ENCODE measurements at places on chromosomes 11 and 22.

- peak; percentile 70 for DNase-seq
Observed at GRCh38 chr11:28697920-28698827, 590.0 kb downstream of the METTL15 start.

DNA sequence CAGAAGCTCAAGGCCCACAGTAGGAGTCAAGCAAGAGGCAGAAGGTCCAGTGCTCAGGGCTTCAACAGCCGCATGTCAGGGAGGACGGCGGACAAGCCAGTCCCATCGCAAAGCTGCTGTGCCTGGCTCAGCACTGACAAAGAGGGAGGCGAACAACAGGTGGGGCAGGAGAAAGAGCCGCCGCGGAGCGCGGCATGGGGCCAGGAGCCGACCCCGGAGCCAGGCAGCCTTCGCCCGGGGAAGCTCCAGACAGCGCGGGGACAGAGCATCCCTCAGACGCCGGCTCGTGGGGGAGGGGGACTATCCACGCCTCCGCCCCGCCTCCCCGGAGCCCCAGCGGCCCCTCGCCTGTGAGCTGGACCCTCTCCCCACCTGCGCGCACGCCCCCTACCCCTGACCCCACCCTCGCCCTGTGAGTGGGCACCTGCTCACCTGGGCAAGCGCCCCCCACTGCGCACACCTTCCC is 369 bp downstream of the DHCR7 start:
- no peak for DNase-seq

DNA sequence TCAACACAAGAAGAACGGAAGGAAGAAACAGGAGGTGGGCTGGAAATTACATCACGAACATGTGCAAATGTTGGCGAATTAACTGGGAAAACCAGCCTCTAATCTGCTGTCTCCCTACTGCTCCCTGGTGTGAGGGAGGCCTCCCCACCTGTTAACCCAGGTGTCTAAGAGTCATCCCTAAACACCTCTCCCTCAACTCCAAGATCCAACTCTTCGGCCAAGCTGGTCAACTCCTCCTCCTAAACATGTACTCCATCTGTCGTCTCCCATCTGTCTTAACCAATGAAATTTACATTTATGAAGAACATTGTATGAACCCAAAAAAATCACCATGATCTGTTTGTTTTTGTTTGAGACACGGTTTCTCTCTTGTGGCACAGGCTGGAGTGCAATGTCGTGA is 154.2 kb downstream of the LARGE1 start:
- DNase-seq: no peak

- no peak for DNase-seq
Observed at GRCh38 chr22:36010882-36011281, 17.7 kb downstream of the RBFOX2 start.

All from left forelimb (tissue), 1 donor.